Stimulated activated CD4-positive, alpha-beta T cell treated with anti-CD3 and anti-CD28 coated beads, Interleukin-4, amount 100 ng/mL, for 48 hours (primary cell): ENCODE measurements at places on chromosomes 7 and 10.

GRCh38 chr10:121244818-121245217 lies 353.4 kb downstream of the FGFR2 start:
- DNase-seq: no peak

- DNase-seq: no peak
These were observed 283.1 kb upstream of the DKK1 start for GRCh38 chr10:52030975-52031374.

DNA sequence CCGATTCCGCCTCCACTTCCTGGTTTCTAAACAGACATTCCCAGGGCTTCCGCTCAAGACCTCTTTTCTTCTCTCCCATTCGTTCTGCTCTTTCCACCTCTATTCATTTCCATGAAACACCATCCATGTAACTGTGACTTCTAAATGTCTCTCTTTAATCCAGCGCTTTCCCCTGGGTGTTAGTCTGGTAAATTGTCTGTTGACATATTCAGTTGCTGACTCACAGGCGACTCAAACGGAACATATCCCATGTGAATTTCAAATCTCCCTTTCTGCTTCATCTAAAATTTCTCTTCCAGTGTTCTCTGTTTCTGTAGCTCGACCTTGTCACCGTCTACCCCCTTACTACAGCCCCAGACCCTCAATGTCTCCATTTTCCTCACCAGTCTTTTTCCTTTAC lies 119.1 kb downstream of the PFKFB3 start:
- no peak for DNase-seq

DNA sequence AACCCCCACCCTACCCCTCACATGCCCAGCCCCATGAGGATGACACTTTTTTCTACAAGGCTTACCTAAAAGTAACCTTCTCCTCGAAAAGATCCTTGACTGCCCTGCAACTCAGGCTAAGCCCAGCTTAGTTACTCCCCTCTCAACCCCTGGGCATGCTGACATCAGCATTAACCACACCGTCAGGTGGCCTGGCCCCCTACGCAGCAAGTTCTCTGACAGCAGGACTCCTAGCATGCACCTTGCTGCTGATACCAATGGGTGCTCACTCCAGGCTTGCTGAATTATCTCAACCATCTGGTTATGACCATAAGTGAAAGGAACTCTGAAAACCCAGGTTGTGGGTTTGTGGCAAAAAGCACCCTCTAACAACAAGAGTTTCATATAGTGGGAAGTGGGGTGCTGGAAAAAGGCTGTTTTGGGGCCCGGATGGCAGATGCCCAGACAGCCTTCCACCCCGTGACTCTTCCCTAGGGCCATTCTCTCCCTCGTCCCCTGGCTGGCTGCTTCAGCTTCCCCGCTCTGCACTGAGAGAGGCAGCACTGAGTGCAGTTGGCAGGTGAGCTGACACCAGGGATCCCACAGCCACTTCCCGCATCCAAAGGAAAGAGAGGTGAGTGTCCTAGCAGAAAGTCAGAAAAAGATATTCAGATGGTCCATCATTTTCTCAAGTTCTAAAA lies 518.9 kb downstream of the KCNMA1 start:
- DNase-seq: no peak

DNA sequence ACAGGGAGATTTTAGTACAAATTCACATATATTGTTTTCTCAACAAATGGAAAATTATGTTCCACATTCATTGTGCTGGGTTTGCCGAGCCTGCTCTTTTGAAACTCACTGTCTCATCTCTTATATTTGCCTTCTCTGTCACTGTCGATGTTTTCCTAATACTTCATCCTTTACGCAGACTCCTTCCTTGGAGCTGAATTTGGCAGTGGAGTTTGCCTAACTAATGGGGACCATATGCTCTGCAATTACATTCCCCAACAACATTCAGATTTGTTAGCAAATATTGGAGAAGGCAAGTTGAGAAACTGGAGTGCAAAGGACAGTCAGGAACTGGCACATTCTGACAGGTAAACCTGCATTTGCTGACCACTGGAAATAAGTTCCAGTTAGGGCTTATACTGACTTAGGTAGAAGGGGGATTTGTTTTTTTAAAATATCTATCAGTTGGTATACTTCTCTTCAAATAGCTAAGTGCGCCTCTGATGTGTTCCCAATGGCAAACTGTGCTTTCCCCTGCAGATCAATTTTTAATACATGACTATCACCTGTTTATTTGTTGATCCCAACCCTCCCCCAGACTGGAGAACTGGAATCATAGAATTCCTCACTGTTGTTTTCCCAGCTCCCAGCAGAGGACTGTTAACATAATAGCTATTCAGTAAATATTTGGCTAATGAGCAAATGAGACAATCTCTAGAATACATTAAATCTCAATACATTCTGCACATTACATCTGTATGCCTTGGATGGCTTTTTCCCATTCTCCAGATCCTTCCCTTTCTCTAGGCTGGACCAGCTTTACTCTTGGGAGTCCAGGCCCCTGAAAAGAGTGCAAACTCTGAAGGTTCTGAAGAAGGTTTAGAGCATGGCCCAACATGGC lies 769.3 kb downstream of the KCNMA1 start:
- DNase-seq: no peak

DNA sequence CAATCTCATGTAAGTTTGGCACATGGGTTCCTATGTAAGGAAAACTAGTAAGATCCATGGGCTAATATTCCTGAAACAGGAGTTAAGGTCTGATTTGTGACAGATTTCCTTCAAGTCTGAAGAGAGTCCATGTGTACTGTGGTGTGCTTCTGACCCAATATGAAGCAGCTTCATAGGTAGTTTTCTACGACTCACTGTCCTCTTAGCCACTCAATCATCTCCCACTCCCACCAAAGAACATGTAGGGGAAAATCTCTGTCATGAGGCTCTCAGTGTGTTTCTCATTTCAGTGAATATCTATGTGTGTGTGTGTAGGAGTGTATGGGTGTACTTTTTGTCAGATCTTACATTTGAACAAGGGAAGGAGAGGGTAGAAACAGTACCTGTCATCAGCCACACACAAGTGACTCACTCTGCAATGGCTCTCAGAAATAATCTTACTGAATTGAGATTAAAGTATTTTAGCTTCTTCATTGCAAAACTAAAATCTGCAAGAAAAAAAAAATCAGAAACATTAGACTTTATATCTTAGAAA lies 31.1 kb downstream of the RELN start:
- DNase-seq: no peak

- no peak for DNase-seq
These were observed 11.8 kb upstream of the EMX2 start for GRCh38 chr10:117530791-117531190.

GRCh38 chr7:104040666-104041065 lies 51.2 kb upstream of the RELN start:
- DNase-seq: no peak

DNA sequence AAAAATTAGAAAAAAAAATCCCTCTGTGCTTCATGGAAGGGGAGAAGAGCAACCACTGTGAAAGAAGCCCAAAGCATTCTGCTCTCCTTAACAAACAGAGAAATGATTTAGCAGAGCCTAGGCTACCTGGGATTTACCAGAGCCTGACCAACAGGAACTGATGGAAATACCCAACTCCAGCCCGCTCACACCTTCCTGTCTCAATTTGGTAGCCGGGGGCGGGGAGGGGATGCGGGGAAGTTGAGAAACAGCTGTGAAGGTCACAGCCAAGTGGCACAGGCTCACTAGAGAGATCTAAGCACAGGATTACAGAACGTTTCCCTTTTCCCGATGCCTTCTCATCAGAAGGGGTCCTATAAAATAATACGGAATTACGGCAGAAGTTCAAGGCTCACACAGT lies 17.6 kb downstream of the RSU1 start:
- DNase-seq: no peak

DNA sequence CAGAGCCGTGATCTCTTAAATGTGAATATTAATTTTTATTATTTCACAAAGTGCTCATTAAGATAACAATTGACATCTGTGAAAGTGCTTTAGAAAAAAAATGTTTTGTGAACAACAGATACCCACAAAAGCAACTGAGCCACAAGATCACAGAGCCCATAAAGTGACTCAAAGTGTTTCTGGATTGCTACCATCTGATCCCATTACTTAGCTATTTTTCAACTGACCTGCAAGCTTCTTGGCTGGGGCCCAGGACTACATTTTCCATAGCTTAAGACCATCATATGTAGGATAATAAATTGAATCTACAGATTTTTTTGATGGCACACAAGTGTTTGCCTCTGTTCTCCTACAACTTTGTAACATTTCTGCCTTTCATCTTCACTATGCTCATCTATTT lies 674.4 kb downstream of the PHTF2 start:
- no peak for DNase-seq

GRCh38 chr7:105213611-105214010 lies 175.1 kb downstream of the SRPK2 start:
- DNase-seq: no peak
